Central memory CD4-positive, alpha-beta T cell (primary cell): ENCODE measurements at places on chromosomes 7 and 10.

- DNase-seq = no peak
Measured at GRCh38 chr10:112919721-112920120, 30.3 kb upstream of the TCF7L2 start.

- no peak for DNase-seq
Measured at GRCh38 chr7:90797596-90797995, 201.5 kb downstream of the CDK14 start.

DNA sequence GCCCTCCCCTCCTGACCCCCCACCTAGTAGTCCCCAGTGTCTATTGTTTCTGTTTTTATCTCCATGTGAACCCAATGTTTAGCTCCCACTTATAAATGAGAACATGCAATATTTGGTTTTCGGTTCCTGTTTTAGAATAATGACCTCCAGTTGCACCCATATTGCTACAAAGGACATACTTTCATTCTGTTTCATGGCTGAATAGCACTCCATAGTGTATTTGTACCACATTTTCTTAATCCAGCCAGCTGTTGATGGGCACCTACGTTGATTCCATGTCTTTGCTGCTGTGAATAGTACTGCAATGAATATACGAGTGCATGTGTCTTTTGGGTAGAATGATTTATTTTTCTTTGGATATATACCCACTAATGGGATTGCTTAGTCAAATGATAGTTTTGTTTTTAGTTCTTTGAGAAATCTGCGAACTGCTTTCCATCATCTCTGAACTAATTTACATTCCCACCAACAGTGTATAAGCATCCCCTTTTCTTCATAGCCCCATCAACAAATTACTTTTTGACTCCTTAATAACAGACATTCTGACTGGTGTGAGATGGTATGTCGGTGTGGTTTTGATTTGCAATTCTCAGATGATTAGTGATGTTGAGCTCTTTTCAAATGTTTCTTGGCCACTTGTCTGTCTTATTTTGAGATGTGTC lies 128.4 kb upstream of the PHYHIPL start:
- no peak for DNase-seq

DNA sequence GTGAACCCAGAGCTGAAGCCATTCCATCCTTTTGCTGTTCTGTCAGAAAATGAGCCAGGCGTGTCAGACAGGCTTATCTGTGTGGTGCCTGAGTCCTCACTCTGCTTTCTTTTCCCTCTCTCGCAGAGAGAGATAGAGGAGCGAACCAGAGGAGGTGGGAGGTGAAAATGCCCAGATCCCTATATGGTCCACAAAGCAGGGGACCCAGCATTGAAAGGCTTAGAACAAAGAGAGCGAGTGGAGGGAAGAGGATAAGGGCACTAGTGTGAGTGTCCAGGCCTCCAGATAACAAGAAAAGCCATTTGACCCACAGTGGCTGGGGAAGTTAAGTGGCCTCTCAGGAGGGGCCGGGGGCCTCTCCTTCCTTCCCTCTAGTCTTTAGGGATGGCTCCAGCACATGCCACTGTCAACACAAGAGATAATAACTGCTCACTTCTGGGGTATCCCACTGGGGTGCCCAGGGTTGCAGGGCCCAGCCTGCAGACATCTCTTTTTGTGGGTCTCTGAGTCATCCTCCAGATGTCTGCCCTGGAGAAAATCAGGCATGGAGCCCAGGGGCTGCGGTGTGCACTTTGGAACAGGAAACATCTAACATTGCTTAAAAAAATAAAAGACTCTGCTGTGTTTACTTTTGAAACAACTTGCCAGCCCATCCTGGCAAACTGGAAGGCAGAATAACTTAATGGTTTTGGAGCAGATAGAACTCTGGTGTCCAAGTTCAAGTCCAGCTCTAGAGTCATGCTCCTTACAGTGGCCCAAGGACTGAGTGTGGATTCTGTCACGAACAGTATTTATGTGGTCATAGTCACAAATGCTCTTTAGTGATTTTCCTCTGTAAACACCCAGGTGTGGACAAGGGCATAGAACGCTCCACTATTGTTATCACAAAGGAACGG lies 189.5 kb downstream of the CXCL12 start:
- DNase-seq = no peak

DNA sequence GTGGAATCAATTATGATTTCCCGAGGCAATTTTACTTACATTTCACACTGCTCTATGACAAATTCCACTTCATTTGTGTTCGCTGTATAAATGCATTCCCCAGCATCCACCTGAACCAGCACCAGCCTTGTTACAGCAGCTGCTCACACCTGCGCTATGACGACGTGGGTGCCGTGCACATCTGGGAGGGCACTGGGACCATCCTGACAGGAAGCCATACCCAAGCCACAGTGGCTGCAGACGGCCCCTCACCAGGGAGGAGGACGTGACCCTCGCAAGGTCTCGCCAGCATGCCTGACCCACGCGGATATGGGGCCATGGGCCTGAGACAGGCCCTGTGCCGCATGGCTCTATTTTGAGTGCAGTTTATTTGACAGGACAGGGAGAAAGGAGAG lies 201.3 kb downstream of the MAD1L1 start:
- no peak for DNase-seq

- no peak for DNase-seq
Measured at GRCh38 chr10:133009218-133009950, 67.0 kb upstream of the CFAP46 start.

DNA sequence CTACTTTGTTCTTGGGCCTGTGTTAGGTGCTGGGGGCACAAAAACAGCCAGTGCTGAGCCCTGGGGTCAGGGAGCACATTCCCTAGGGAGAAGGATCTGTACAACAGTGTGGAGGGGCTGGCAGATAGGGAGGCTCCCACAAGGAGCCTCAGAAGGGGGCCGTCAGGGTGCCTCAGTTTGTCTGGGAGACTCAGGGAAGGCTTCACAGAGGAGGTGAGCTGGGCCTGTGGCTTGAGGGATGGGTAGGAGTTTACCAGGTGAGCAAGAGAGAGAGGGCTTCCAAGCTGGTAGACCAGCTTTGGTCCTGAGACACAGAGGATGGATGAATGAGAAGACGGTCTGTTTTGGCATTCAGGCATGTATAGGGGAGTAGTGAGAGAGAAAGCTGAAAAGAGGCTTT lies 52.1 kb downstream of the CAMK1D start:
- DNase-seq = no peak

- no peak for DNase-seq
Measured at GRCh38 chr10:122821808-122822207, 23.8 kb downstream of the CUZD1 start.

DNA sequence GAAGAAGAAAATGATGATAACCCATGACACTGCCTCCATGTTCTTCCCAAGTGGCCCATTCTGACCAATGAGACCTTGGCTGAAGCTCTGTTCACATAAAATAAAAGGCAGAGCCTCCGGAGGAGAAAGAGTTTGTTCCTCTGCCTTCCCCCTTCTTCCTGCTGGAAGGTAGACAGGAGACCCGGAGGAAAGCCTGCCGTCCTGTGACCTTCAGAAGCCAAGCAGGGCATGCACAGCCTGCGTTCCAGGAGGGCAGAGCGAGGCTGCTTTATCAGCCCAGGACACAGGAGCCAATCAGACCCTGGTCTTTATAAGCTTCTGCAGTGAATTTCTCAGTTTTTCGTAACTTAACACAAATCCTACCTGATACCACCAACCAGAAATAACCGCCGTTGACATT lies 8.6 kb upstream of the GRID1 start:
- DNase-seq = no peak

DNA sequence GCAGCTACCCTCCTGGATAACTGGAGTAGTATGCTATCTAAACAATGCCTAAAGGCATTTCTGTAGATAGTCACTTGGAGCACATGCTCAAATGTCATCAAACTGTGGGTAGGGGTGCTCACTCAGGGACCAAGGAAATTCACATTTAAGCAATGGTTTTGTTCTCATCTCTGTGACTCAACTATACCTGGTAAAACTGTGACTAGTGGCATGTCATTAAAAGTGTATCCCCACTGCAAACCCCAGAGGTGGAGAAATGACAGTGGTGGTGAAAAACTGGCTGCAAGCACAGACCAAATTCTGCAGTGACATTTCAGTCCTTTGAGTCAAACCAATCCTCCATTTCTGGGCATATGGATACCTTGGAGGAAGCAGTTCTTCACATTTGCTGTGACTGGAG lies 134.2 kb upstream of the EFCAB10 start:
- DNase-seq = no peak

- no peak for DNase-seq
Measured at GRCh38 chr7:340200-340937, 50.4 kb downstream of the FOXL3 start.

- no peak for DNase-seq
Measured at GRCh38 chr7:43769791-43770465, 11.4 kb downstream of the BLVRA start.

DNA sequence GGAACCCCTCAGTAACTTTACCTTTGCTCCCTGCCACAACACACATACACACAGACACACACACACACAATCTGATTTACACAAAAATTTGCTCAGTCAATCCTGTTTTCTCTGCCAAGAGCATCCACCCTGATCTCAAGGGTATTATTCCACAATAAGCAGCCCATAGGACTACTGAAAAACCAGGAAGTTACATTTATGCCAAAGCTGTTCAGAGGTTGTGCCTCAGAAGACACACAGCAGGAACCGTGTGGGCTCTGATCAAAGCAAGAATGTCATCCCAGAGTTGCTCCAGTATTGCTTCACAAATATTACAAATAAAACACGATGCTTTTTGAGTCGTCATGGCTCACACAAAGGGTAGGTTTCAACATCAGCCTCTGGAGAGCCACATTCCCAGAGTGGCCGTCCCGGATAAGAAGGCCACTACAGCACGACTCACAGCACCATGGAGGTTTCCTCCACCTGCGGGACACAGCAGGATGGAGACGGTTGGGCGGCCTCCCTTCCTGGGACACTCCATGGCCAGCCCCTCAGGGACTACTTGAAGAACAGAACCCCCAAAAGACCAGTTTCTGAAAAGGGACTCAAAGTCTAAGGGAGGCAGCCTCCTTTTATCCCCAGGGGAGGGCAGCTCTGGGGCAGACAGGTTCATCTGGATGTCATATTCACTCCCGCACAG lies 1.6 kb downstream of the AIFM2 start:
- DNase-seq = no peak

- DNase-seq = no peak
Measured at GRCh38 chr7:54859545-54859944, 100.5 kb upstream of the SEC61G start.

DNA sequence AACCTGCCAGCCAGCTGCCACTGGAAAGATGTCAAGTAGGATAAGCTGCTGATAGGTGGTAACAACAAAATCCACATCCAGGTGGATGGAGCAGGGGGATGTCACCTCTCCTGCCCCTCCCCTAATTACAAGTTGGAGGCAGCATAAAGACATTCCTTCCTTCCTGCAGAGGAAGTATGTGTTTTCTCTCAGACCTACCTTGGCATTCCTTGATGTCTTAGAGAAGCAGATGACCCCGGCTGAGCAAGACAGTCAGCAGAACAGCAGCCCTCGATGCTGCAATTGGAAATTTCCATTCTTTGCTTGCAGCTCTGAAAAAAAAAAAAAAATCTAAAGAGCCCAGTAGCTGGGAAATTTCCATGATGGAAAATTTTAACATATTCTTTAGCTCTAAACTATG lies 137.5 kb upstream of the MKLN1 start:
- no peak for DNase-seq

GRCh38 chr7:43302211-43302711 lies 189.8 kb downstream of the HECW1 start:
- no peak for DNase-seq

GRCh38 chr10:76021398-76021797 lies 590.0 kb downstream of the LRMDA start:
- DNase-seq = no peak

DNA sequence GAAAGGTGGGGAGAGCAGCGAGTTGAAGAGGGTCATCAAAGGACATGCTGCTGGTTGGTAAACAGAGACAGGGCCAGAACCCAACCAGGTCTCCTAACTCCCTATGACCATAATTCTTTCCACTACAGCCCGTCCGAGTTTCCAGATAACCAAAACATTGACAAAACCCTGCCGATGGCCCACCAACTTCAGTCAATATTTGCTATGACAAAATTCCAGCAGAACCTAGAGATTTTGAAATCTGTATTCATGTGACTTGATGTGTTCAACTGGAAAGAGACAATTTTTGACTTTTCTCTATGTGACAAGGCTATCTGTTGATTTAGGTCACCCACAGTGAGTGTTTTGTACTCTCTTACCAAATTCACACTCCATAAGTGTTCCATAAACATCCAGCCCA lies 86.7 kb downstream of the NHLRC2 start:
- DNase-seq = no peak

GRCh38 chr10:20343036-20343435 lies 526.8 kb downstream of the PLXDC2 start:
- no peak for DNase-seq

DNA sequence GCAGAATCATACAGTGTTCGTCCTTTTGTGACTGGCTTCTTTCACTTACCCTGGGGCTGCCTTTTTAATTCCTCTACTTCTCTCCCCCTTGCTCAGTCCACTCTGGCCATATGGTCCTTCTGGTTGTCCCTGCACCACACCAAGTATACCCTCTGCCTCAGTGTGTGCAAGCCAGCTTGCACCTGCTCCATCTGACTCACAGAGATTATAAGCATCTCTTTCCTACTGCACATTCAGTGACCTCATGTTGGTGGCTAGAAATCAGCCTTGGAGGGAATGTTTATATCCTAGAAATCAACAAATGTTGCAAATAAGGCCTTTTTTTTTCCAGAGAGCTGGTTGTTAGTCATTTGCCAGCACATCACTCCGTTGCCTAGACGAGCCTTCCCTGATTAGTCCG lies 67.5 kb upstream of the C10orf90 start:
- no peak for DNase-seq

GRCh38 chr7:497346-497745 lies 22.3 kb downstream of the PDGFA start:
- no peak for DNase-seq

- no peak for DNase-seq
Measured at GRCh38 chr7:55438757-55439525, 73.8 kb downstream of the LANCL2 start.

DNA sequence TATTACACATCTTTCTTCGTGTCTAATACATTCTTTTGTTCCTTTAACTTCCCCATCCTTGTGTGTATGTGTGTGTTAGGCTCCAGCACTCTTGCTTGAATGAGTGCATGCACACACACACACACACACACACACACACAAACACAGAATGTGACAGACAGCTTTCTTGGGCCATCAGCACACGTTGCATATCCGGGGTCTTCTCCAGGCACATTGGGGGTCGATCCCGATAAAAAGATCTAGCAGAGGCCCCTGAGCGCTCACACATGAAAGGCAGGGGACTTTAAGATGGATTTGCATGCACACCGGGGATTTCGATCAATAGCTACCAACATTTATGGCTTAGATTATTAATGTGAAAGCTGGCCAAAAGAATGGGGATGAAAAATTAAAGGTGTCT lies 4.5 kb downstream of the SKIDA1 start:
- no peak for DNase-seq

DNA sequence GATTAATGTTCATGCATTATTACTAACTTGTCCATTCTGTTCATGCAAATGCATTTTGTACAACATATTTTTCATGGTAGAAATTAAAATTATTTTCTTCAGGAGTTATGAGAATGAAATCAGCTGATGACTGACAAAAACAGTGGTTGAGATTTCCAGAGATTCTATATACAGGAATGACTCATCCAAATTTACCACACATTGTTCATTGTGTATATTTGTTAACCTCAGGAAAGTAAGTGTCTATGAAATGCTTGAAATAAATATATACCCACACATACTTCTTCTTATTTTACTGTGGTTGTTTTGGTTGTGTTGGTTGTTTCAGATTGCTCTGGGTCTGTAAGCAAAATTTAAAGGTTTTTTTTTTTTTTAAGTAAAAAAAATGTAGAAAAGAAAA lies 108.1 kb upstream of the SP8 start:
- DNase-seq = no peak

- DNase-seq = no peak
Measured at GRCh38 chr10:49034925-49035324, 80.4 kb downstream of the VSTM4 start.
